ENCODE measurements at places on chromosomes 16 and 17.

- H3K27me3 ChIP-seq = no peaks in the 10 kb centered on the region
- no peak overlapping the region for H3K27ac ChIP-seq
- no peak for DNase-seq
- H3K36me3 ChIP-seq = no peaks in the 10 kb centered on the region
- no peaks in the 10 kb centered on the region for H3K4me1 ChIP-seq
Measured at GRCh38 chr17:36665417-36665816, 64.0 kb downstream of the MRM1 start.

- no peaks in the 10 kb centered on the region for H3K36me3 ChIP-seq
- no peak overlapping the region for H3K27ac ChIP-seq
- no peak overlapping the region for H3K4me3 ChIP-seq
Measured at GRCh38 chr16:79725051-79725450, 124.5 kb upstream of the MAF start.

GRCh38 chr17:72125742-72126141 lies 4.9 kb downstream of the SOX9 start:
- DNase-seq = no peak
- H3K4me1 ChIP-seq = peaks cover 29% of the 10 kb centered on the region
- H3K27ac ChIP-seq = no peak overlapping the region
- no peaks in the 10 kb centered on the region for H3K36me3 ChIP-seq

DNA sequence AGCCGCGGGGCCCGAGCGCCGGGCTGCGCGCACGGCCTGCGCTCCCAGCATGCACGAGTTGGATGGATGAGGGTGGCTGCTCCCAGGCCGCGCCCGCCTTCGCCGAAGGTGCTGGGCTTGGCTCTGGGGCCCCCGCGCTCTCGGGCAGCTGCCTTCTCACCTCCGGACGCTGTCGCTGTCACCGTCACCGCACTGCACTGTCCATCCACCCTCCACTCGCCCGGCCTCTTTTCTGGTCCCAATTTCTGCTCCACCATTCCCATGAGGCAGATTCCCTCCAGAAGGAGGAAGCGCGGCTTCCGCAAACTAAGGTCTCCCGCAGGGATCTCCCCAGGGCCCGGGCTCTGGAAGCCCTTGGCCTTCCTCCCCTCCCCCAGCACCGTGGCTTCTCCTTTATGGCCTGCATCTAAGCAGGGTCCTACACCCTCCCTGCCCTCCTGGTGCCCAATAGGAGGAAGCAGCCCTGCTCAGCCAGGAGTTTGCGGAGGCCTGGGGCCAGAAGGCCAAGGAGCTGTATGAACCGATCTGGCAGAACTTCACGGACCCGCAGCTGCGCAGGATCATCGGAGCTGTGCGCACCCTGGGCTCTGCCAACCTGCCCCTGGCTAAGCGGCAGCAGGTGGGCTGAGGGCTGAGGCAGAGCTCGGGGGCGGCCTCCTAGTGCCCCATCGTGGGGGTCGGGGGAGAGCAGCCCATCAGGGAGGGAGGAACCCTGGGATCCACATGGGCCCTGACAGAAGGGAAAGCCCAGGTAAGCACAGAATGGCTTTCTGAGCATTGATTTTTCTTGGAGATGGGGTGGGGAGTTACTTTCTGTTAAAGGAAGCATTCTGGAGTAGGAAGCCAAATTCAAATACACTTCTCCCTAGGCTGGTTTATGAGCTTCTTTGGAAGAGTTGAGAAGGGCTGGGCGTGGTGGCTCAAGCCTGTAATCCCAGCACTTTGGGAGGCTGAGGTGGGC lies 899 bp downstream of the ACE start:
- no peak for DNase-seq
- H3K4me3 ChIP-seq = peak overlapping the region; percentile 43
- H3K27ac ChIP-seq = peak overlapping the region; percentile 10
- H3K4me1 ChIP-seq = peaks cover 32% of the 10 kb centered on the region
- H3K36me3 ChIP-seq = no peaks in the 10 kb centered on the region

DNA sequence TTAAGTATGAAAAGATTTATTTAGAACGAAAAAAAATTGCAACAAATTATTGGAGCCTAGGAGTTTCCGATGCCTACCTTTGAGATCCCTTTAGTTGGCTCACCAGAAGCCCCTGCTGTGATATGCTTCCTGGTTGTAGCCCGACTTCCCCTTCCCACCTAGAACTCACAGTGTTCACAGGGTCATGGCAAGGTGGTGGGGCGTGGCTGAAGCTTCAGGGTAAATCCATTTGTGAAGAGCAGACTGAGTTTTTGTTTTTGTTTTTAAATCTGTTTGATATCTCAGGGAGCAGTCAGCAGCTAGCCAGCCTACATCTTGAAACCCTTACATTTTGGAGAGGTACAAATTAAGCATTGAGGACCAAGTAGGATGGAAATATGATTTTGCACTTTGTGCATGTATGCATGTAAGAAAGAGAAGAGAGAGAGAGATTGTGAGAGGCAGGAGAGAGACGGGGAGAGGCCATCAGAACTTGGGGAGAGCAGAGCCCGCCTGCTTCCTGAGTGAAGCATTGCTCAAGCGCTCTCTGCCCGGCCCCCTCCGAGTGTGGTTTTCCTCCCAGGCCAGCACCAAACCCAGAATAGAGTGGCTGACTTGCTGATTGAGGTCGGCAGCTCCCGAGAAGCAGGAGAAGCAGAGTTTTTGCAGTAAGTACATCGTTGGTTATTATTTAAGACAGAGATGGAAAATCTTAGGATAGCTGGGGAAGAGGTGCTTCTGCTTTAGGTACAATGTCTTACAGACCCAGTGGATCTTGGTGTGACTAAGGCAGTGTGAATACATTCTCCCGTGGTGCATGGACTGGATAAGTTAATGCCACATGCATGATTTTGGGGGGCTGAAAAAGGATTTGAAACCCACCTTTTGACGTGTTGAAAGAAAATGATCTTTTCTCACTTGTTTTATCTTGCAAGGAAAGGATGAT lies 64.2 kb downstream of the SPECC1 start:
- H3K27ac ChIP-seq = peak overlapping the region; percentile 7
- H3K27me3 ChIP-seq = no peaks in the 10 kb centered on the region
- H3K36me3 ChIP-seq = no peaks in the 10 kb centered on the region
- no peak for DNase-seq
- H3K4me1 ChIP-seq = peaks cover 7% of the 10 kb centered on the region
- peak overlapping the region; percentile 16 for H3K4me3 ChIP-seq

- peaks cover 9% of the 10 kb centered on the region for H3K4me1 ChIP-seq
- H3K27ac ChIP-seq = no peak overlapping the region
- H3K27me3 ChIP-seq = no peaks in the 10 kb centered on the region
Measured at GRCh38 chr16:50320310-50320709, 48.5 kb downstream of the BRD7 start.

- no peak overlapping the region for H3K27ac ChIP-seq
- no peaks in the 10 kb centered on the region for H3K27me3 ChIP-seq
- no peak overlapping the region for H3K4me3 ChIP-seq
- no peaks in the 10 kb centered on the region for H3K36me3 ChIP-seq
Measured at GRCh38 chr16:73874324-73874723, 422.3 kb upstream of the PSMD7 start.

GRCh38 chr17:44749980-44750318 lies 8.8 kb upstream of the ADAM11 start:
- no peak overlapping the region for H3K27ac ChIP-seq
- H3K36me3 ChIP-seq = no peaks in the 10 kb centered on the region
- peak overlapping the region; percentile 21 for H3K4me3 ChIP-seq
- no peaks in the 10 kb centered on the region for H3K4me1 ChIP-seq

GRCh38 chr16:21117567-21117966 lies 33.1 kb downstream of the DNAH3 start:
- H3K27ac ChIP-seq = no peak overlapping the region
- no peaks in the 10 kb centered on the region for H3K27me3 ChIP-seq
- H3K4me3 ChIP-seq = no peak overlapping the region
- no peak for DNase-seq

DNA sequence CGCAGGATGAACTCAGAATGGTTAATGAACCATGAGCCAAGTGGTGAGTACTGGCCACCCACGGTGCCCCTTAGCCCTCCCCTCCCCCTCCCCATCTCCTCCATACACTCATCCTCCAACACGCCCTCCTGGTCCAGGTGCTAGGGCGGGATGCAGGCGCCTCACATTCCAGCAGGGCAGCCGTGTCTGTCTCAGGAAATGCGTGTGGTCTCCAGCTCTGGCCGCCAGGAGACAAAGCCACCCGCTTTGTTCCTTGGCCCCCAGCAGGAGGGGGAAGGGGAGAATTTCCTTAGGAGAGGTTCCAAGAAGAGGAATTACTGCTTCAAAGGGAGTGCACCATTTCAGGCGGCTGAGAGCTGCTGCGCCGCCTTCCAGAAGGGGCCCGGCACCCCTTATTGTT lies 29.7 kb upstream of the RMI2 start:
- no peak overlapping the region for H3K27ac ChIP-seq
- no peaks in the 10 kb centered on the region for H3K27me3 ChIP-seq
- no peak overlapping the region for H3K4me3 ChIP-seq
- H3K36me3 ChIP-seq = no peaks in the 10 kb centered on the region
- DNase-seq = no peak

- peak overlapping the region; percentile 81 for H3K4me3 ChIP-seq
- peaks cover 38% of the 10 kb centered on the region for H3K4me1 ChIP-seq
- no peak for DNase-seq
- H3K27ac ChIP-seq = peak overlapping the region; percentile 81
Measured at GRCh38 chr17:63700528-63701455, 867 bp upstream of the LIMD2 start.

DNA sequence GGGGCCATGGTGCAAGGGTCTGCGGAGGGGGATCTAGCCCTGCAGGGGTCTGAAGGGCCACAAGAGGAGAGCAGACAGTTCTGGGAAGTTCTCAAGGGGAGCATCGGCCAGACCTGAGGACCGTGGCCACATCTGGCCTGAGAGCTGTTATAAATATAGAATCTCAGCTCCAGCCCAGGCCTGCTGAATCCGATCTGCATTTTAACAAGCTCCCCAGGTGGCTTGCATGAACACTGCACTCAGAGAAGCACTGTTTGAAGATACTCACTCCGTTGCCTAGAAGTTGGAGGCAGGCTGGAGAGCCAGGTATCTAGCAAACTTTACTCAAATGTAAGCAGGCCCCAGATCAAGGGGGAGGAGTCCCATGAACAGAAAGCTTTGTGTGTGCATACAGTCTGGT lies 61.3 kb downstream of the NKD1 start:
- H3K4me1 ChIP-seq = peaks cover 18% of the 10 kb centered on the region
- DNase-seq = no peak
- no peak overlapping the region for H3K27ac ChIP-seq

DNA sequence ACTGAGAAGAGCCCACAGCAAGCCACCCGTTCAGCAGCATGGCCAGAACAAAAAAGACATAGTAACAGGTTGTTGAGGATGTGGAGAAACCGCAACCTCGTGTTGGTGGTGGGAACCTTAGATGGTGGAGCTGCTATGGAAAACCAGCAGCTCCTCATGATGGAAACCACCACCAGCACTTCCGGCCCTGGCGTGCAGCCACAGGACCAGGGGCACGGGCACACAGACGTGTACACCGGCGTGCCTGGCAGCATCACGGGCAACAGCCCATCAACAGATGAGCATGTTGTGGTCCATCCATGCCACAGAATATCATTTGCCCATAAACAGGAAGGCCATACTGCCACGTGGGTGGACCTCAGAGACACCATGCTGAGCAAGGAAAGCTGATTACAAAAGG lies 11.9 kb downstream of the CTU2 start:
- no peaks in the 10 kb centered on the region for H3K27me3 ChIP-seq
- H3K27ac ChIP-seq = no peak overlapping the region
- no peak overlapping the region for H3K4me3 ChIP-seq
- no peaks in the 10 kb centered on the region for H3K4me1 ChIP-seq

DNA sequence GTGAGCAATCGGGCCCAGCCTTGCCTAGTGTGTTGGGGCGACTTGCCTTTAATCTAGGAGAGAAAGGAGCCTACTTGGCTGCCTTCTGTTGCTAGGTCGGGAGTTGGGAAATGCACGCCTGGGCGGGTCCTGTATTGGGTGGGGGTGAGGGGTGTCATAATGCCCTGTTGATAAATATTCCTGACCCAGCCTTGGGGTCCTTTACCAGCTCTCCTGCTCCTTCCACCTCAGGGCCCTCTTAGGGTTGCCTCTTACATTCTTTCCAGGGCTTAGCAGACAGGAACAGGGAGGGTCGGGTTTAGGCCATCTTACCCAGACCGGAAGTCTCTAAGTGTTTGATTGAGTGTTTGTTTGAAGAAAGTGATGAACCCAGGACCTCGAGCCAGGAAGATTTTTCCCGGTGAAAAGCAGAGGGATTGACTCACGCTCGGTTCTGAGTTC lies 112.9 kb downstream of the SEC14L1 start:
- no peaks in the 10 kb centered on the region for H3K27me3 ChIP-seq
- no peak for DNase-seq
- H3K4me3 ChIP-seq = no peak overlapping the region
- no peak overlapping the region for H3K27ac ChIP-seq

- H3K27ac ChIP-seq = no peak overlapping the region
- no peaks in the 10 kb centered on the region for H3K27me3 ChIP-seq
Measured at GRCh38 chr17:82055965-82056728, 4.4 kb downstream of the GPS1 start.

GRCh38 chr16:775236-775796 lies 12.9 kb downstream of the RPUSD1 start:
- DNase-seq = no peak
- no peaks in the 10 kb centered on the region for H3K36me3 ChIP-seq
- H3K27ac ChIP-seq = no peak overlapping the region

DNA sequence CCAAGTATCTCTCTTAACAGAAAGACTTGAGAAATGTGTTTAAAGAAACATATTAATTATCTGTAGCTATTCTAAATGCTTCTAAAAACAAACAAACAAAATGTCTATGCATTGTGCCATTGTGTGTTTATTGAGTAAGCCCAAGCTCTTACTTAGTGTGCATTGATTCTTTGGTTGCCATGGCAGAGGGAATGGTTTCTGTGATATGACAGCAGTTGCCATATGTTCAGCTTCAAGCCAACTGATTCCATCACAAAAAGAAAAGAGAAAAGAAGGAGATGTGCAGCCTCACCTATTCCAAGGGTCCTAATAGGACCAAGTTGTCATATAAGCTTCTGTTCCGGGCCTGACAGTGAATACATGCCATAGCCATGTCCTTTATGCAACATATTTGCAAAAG lies 457.5 kb downstream of the TOX3 start:
- no peaks in the 10 kb centered on the region for H3K27me3 ChIP-seq
- H3K4me3 ChIP-seq = no peak overlapping the region
- H3K27ac ChIP-seq = no peak overlapping the region
- DNase-seq = no peak
- no peaks in the 10 kb centered on the region for H3K36me3 ChIP-seq

DNA sequence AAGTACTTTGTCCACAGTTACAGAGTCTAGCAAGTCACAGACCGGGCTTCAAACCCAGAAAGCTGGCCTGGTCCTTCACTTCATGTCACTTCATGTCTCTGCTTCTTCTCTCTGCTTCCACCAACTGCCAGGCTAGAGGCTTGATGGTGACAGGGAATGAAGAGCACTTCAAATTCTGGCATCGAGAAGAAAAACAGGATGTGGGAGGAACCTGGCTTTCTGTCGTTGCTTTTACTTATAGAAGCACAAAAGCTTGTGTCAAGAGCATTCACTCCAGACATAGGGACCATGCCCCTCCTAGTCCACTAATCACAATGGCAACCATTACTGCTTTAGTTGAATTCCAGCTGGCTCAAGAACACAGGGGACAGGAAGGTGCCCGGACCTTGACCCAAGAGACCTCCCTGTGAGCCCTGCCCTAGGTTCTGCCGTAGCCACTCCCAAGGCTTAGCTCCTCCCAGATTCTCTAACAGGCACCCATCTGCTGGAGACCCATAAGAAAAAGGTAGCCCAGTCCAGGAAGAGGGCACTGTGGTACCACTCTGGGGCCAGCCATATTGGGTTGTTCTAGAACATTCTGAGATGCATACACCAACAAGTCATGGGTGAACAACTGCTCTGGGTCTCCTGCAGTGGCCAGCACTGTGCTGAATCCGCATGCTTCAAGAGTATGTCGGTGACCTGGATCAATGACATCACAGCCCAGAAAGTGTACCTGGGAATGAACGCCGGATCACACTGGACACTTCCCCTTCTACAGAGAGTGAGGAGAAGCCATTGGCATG lies 181.8 kb downstream of the C16orf95 start:
- H3K4me3 ChIP-seq = no peak overlapping the region
- no peak overlapping the region for H3K27ac ChIP-seq
- DNase-seq = no peak
- no peaks in the 10 kb centered on the region for H3K27me3 ChIP-seq
- no peaks in the 10 kb centered on the region for H3K4me1 ChIP-seq
